ENCODE measurements at places on chromosomes 5 and 9. TPM values are rescaled to one million over a fixed set of nuclear protein-coding genes. Genes with fewer than 3 reads are reported as not detected.

DNA sequence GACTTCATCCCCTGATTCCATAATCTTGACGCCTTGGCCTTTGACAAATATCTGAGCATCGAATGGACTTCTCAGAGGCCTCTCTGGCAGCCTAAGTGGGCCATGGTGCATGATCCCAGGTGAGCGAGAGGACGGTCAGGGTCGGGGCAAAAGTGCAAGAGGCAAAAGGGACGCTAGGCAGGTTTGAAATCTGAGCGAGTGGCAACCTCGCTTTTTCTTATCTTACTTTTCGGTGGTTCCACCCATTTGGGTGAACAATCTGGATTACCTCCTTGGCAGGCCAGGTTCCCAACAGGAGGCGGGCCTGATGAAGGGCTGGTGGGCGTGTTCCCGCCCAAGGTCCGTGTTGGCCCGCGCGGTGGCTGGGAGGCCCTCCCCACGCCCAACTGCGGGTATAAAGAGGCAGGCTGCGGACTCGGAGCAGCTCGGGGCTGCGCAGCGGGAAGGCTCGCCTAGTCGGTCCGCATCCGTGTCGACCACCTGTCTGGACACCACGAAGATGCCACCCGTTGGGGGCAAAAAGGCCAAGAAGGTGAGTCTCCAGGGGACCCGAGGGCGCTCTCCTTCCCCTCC, at the start of gene BHMT:
BHMT (plus strand) TSS at position 423 of the 573 bp plus-strand sequence; CDS start at position 500, 77 bp downstream.
- no peak for DNase-seq

- no peak for DNase-seq
Observed at GRCh38 chr9:113219969-113220368, 1.1 kb downstream of the FKBP15 start.

GRCh38 chr5:54323495-54323894, 13.1 kb upstream of the ARL15 start:
- no peak for DNase-seq

DNA sequence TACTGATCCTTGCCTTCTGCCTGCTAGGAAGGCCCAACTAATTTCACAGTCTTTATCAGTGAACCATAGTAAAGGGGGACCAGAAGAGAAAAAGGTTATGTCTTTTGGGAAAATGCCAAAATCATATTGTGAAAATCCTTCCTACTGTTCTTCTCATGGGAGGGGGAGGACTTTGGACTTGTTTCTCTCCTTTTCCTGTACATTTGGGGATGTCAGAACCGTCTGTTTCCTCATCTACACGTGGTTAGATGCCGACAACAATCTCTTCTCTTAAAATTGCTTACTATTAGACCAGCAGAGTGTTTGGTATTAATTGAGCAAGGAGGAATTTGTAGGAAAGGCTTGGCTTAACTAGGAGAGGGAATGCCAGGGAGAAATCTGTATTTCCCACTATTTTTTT, 77.2 kb downstream of the TMC1 start:
- no peak for DNase-seq

DNA sequence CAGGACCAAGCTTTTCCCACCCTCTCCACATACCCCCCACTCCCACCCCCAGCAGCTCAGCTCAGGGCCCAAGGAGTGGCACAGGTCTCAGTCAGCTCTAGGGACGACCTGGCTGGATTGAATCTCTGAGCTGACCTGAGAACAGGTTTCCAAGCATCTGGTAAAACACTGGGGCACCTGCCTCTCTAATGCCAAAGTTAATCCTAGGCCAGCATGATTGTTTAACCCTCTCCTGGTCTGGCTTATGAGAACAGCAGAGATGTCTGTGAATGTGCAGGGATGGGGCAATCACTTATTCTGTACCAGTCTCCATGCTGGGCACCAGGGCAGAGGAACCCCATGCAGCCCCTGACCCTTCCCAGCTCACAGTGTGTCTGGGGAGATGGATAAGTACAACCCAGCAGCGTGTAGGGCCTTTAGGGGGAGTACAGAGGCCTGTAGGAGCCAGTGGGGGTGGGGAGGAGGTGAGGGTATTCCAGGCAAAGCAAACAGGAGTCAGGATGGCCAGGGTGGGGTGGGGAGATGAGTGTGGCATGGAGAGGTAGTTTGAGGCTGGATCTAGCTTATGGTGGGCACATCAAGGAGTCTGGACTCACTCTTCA, 678 bp upstream of the KIF12 start:
- DNase-seq = no peak

Gene MARCHF11
- total RNA-seq = not detected

Gene C9orf40
- total RNA-seq = 9.1 TPM

Gene EIF4E1B
- not detected for total RNA-seq

Gene NDUFB6
- total RNA-seq = 56.9 TPM

Gene OTP
- total RNA-seq = not detected

All from foreskin keratinocyte (primary cell).